ENCODE measurements at places on chromosomes 13 and 19. TPM values are rescaled to one million over a fixed set of nuclear protein-coding genes. Genes with fewer than 3 reads are reported as not detected.

DNA sequence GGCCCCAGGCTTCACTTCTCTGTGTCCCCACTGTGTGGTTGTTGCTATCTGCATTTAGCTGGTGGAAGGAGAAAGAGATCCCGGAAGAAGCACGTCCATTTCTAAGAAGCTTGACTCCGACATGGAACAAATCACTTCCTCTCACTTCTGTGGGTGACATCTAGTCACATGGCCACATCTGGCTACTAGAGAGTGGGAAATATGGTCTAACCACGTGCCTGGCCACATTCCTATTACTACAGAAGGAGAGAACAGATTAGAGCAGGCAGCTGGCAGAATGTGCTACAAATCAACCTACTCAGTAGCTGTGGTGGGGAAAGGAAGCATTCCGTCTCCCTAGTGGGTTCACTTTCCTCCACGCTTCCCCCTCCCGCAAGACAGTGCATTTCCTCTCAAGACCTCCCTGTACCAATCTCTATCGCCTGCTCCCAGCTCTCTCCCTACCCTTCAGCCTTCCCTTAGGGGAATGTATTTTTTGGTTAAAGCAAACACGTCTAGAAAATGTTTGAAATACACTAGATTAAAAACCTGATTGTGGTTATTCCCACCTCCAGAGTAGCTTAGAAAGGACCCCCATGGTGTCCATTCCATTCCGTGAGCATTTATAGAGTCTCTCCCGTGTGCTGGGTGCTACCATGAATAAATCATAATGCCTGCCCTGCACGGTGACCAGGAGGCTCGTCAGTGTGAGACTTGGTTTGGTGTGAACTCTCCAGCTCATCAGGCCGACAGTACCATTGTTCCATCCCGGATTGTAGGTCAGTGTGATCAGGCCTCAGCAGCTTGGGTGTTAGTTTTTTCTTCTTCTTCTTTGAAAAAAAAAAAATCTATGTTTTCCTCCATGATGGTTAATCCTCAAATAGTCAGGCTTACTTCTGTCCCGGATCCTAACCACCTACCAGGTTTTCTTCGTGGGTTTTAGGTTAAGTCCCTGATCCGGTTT, 8.0 kb upstream of the AMER2 start:
- no peak for DNase-seq

- DNase-seq: no peak
These were observed 468.0 kb downstream of the TSHZ3 start for GRCh38 chr19:30881281-30881680.

GRCh38 chr19:37227996-37228395, 10.0 kb downstream of the ZNF383 start:
- DNase-seq: no peak

The CTXN1 gene
- total RNA-seq: 0.24 TPM

DNA sequence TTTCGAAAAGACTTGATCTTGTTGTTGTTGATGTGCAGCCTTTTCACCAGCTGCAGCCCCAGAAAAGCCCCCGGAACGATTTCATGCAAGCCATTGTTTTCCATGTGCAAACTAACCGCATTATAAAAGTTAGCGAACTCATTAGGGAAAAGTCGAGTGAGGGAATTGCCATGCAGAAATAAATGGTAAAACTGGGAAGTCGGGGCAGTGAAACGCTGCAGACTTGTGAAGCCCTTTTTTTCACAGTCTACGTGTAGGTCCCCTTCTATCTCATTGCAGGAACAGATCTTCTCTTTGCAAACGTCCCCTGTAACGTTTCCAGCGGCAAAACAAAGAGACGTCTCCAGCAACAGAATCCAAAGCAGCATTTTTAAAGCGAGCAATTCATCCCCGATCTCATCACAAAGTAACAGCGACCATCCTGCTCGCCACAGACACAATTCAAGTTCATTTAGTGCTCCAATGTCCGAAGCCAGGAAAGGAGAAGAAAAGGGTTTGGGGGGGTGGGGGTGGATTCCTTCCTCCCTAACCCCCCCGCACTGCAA, 1.1 kb downstream of the SLITRK1 start:
- no peak for DNase-seq

GRCh38 chr19:10256970-10257615, 5.1 kb downstream of the MRPL4 start:
- DNase-seq: no peak

DNA sequence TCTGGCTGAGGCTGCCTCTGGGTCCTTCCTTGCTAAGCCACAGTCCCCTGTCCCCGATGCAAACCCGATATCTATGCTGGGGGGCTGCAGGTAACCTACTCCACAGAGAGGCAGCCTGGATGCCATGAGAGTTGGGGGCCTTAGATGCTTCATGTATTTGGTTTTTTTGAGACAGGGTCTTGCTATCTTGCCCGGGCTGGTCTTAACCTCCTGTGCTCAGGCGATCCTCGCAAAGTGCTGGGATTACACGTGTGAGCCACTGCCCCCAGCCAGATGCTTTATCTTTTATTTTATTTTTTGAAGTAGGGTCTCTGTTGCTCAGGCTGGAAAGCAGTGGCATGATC, 1.5 kb downstream of the ATCAY start:
- DNase-seq: no peak

The ZNF738 gene
- total RNA-seq: 3.0 TPM

GRCh38 chr13:48094404-48094780, 512 bp downstream of the MED4 start:
- no peak for DNase-seq

GRCh38 chr13:33519561-33520467, 234.3 kb upstream of the STARD13 start:
- no peak for DNase-seq

GRCh38 chr19:9453953-9454352, 18.6 kb upstream of the ZNF266 start:
- DNase-seq: no peak

GRCh38 chr19:38793177-38793576, 4.2 kb downstream of the LGALS7B start:
- DNase-seq: no peak

DNA sequence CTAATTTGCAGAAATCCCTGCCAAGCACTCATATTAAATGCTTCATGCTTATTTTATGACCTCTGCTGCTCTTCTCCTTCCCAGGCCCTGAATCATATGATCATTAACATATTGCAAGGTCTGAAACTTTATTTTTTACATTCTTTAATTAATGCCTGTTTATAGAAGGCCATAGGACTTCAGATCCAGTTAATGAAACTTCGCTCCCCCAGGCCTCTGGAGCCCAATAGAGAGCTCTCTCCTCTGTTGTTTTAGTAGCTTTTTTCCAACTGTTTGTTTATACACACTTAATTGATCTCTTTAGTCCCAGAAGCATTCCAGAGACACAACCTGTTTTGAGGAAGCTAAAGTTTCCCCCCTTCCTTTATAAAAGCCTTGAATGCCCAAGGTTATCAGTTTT, 68.3 kb downstream of the DACH1 start:
- no peak for DNase-seq

DNA sequence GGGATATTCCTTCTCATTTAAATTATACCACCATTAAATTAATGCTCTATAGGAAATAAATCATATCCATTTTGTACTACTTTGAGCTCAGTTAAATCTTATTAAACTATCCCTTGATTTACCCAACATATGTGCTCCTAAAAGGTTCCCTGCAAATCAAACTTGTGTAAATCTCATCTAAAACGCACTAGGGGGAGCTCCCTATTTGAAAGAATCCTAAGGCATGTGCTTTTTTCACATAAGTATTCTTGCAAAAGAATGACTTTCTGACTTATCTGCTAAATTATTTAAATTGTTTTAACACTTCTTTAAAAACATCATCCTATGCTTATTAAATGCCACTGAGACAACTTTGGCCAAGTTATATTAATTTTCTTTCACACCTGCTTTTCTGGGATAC, 7.9 kb downstream of the INTS6 start:
- no peak for DNase-seq

The CYP4F8 gene
- not detected for total RNA-seq

GRCh38 chr19:38370299-38370698, 4.1 kb upstream of the PSMD8 start:
- no peak for DNase-seq

DNA sequence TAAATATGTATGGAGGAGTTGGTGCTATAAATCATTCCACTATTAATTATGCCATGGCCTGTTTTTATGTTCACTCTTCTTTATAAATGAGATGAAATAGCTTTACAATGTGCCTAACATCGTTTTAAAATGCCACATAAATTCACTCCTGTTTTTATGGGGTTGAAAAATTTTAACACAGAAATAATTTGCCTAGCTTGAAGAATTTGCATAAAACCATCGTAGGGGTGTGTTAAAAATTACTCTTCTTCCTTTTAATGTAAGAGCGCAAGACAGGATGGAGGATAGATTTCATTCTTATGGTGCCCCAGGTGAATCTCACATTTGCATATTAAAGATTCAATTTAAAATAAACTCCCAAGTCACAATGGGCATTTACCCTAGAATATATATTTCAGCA, 447.8 kb downstream of the OXGR1 start:
- DNase-seq: no peak

The SLC10A2 gene
- not detected for total RNA-seq

The C19orf18 gene
- 2.5 TPM for total RNA-seq

DNA sequence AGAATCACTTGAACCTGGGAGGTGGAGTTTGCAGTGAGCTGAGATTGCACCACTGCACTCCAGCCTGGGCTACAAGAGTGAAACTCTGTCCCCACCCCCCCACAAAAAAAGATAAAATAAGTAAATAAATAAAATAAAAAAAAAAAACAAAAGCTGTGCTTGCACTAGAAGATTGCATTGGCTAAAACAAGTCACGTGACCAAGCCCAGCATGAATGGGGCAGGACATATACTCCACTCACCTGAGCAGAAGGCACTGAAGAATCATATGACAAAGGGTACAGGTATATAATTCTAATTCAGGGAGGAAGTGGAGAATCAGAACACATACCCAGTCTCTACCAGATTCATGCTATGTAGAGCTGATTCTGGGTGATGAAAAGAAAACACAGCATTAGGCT, 36.6 kb downstream of the CYP4F22 start:
- DNase-seq: no peak
